ENCODE measurements at places on chromosomes 1 and 21. TPM values are rescaled to one million over a fixed set of nuclear protein-coding genes. Genes with fewer than 3 reads are reported as not detected.

DNA sequence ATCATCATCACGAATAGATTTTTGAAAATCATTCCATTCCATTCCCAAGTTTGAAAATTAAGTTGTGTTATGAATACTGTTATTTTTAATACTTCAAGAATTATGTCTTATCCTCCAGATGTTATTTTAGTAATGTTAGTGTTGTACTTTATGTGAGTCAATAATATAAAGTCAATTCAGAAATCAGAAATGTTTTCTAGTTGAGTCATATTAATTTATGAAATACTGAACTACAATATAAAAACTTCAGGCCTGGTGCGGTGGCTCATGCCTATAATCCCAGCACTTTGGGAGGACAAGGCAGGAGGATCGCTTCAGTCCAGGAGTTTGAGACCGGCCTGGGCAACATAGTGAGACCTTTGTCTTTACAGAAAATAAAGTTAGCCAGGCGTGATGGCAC is 38.4 kb upstream of the GPR25 start:
- H3K27me3 ChIP-seq, result no peaks in the 10 kb centered on the region
- no peak overlapping the region for H3K27ac ChIP-seq
- DNase-seq, result no peak
- H3K4me3 ChIP-seq, result no peak overlapping the region

DNA sequence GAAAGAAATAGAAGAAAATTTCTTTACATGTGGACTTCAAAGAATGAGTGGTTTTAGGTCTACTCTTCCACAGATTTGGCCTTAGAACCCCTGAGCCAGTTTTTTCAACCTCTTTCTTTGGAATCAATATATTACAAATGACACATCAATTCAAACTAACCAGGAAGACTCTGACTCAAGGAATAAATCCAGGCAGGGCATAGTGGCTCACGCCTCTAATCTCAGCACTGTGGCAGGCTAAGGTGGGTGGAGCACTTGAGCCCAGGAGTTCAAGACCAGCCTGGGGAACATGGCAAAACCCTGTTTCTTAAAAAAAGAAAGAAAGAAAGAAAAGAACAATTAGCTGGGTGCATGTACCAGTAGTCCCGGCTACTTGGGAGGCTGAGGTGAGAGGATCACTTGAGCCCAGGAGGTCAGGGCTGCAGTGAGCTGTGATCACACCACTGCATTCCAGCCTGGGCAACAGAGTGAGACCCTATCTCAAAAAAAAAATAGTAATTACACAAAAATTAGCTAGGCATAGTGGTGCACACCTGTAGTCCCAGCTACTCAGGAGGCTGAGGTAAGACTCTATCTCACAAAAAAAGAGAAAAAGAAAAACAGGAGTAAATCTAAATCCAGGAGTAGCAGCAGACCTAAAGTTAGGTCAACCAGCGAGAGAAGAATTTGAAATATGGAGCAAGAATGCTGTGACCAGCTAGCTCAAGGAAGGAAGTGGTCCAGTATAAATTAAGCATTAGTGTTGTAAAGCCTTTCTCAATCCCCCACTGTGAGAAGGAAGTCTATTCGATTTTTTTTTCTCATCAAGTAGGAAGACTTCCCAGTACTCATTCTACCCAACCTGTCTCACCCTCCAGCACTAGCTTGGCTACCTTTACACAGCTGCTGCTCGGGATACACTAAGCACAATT is 1.9 kb downstream of the SORT1 start:
- no peaks in the 10 kb centered on the region for H3K36me3 ChIP-seq
- peaks cover 55% of the 10 kb centered on the region for H3K4me1 ChIP-seq
- no peaks in the 10 kb centered on the region for H3K27me3 ChIP-seq
- H3K27ac ChIP-seq, result peak overlapping the region; percentile 29

DAP3 gene
- total RNA-seq, result 108 TPM

- peak; percentile 99 for DNase-seq
- no peaks in the 10 kb centered on the region for H3K36me3 ChIP-seq
- peaks cover 42% of the 10 kb centered on the region for H3K4me1 ChIP-seq
- peak overlapping the region; percentile 81 for H3K27ac ChIP-seq
- no peak overlapping the region for H3K4me3 ChIP-seq
- no peaks in the 10 kb centered on the region for H3K27me3 ChIP-seq
These were observed 111.6 kb upstream of the ERRFI1 start for GRCh38 chr1:8137481-8138244.

- peaks cover 45% of the 10 kb centered on the region for H3K27me3 ChIP-seq
- H3K4me1 ChIP-seq, result peaks cover 4% of the 10 kb centered on the region
- no peak within 1 kb of the TSS for H3K27ac ChIP-seq
- H3K36me3 ChIP-seq, result no peaks in the 10 kb centered on the region
- no peak for DNase-seq
These were observed at the start of gene PRELP for GRCh38 chr1:203475012-203475981. PRELP (plus strand) TSS chr1:203475806; CDS start chr1:203483185, 7,379 bp downstream.

DNA sequence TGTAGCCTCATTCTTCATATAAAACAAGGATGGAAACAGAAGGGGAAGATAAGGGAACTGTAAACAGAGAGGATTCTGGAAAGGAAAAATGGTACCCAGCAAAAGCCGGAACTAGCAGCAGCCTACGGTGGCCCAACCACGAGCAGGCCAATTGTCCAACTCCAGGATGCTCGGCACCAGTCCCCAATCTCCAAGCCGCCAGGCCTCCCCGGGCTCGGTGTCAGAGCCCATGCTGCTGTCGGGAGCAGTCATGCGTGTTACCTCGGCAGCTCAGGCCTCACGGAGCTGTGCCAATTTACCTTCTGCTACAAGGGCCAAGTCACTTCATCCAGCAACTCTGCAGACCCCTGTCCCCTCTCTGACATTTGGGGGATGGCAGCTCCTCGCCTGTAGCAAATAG is 130.8 kb downstream of the ZBTB18 start:
- no peaks in the 10 kb centered on the region for H3K36me3 ChIP-seq
- no peak overlapping the region for H3K4me3 ChIP-seq
- no peaks in the 10 kb centered on the region for H3K27me3 ChIP-seq

TEKT2 gene
- 0.38 TPM for total RNA-seq

ANKRD34A gene
- 5.8 TPM for total RNA-seq

DNA sequence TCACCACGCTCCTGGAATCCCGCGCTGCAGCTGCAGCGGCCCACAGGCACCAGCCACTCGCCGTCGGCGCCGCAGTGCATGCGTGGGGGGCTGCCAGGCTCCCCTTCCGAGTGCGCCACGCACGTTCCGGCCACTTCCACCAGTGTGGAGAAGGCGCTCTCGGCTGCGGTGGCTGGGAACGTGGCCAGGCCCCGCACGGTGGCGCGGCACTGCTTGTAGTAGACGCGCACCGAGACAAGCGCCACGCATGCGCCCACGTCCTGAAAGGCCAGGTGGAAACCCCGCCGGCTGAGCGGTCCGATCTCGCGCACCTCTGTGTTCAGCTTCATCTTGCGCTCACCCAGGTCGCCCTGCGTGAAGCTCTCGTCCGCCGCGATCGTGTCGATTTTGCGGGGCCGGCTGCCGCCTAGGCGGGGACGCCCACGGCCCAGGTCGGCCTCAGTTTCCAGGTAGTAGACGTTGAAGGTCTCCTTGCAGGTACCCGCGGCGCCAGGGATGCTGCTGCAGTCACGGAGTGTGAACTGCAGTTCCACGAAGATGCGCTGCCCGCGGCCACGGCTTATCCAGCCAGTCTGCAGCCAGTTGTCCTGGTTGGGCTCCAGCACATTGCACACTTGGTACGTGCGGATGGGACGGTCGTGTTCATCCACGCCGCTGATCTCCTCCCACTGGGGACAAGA is 3.4 kb downstream of the EPHA10 start:
- H3K27me3 ChIP-seq, result peaks cover 53% of the 10 kb centered on the region
- no peak overlapping the region for H3K27ac ChIP-seq
- H3K4me3 ChIP-seq, result no peak overlapping the region
- no peaks in the 10 kb centered on the region for H3K4me1 ChIP-seq

SOD1 gene
- total RNA-seq, result 202 TPM

DNA sequence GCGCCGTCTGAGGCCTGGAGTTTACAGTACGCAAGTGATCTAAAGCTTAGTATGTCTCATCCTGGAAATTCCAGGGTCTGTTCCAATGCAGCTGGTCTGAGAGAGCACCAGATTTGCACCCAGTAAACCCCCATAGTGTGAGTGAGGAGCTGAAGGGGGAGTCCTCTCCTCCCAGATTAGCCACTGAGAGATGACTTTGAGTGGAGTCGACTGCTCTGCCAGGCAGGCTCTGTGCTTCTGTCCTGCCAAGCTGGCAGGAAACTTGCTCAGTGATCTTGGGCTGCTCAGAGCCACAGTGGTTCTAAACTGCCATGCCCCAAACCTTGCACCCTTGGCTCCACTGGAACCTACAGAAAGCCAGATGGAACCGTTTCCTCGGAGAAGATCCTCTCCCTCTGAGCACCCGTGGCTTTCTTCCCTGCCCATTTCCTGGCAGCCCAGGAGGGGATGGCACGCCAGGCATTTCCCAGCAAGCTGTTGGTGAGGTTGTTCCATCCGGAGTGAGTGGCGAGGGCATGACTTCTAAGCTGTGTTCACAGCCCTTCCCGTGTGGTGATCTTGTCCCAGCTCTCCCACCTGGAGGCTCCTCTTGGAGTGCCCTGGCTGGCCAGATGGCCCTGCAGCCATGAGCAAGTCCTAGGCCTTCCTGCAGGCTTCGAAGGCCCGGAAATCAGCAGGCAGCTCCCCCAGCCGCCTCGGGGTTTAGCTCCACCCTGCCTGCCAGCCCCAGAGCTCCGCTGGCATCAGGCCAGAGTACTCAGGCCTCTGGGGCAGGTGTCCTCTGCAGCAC is 125.9 kb upstream of the VAMP3 start:
- H3K36me3 ChIP-seq, result no peaks in the 10 kb centered on the region
- H3K4me1 ChIP-seq, result peaks cover 2% of the 10 kb centered on the region
- DNase-seq, result no peak
- H3K27me3 ChIP-seq, result no peaks in the 10 kb centered on the region
- no peak overlapping the region for H3K27ac ChIP-seq

CFAP107 gene
- not detected for total RNA-seq

LCE1F gene
- not detected for total RNA-seq

DNA sequence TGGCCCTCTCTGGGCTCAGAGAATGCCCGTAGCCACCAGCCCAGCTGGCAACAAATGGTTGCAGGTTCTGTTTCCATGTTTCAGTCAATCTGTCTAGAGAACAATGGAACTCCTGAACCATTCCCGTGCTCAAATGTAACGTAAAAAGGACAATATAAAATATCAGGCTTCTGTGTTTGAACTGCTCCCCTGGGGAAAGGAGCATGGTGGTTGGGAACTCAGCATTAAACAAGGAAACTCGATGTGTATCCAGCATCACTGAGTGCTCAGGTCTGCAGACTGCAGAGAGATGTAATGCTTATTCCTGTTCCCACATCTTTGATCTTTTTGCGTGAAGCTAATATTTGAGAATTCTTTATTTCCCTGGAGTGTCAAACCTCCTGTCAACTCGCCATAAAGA is 326.5 kb downstream of the KIF26B start:
- H3K27ac ChIP-seq, result no peak overlapping the region
- DNase-seq, result no peak
- H3K36me3 ChIP-seq, result no peaks in the 10 kb centered on the region

DNA sequence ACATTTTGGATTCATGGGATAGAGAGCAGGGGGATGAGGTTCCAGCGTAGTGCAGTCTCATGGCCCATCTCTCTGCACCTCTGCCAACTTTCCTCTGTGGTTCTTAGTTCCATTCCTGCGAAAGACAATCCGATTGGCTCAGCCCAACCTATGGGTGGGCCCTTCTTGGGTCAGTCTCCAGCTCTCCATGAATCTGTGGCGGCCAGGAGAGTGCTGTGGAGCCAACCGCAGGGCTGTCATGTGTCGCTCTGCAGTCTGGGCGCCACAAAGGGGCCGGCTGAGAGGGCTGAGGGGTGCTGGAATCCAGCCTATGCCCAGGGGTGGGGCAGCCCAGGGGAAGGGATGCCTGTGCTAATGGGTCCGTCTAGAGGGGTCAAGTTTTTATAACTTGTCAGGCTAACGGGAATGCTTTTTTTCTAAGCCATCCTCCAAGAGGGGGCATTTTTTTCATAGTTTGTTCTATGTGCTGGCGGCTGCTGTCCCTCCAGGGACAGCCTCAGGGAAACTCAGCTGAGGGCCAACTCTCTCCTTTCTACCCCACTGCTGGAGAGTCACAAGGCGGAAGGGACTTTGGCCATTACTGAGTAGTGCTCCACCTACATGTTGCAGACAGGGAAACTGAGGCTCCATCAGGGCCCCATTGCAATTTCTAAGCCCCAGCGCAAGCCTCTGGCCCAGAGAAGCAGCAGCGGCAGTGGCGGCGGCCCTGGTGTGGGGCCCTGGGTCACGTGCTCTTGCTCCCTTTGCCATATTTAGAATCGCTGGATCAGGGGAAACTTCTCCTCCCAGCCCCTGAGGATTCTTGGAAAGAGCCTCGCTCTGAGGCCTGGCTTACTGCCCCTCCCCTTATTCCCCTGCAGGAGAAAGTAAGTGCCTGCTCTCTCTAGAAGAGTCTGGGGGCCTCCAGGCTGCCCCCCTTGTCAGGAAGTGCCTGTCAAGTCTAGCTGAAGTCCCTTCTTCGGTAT is 23.4 kb downstream of the KCNQ4 start:
- peaks cover 2% of the 10 kb centered on the region for H3K4me1 ChIP-seq
- peaks cover 6% of the 10 kb centered on the region for H3K27me3 ChIP-seq
- no peak for DNase-seq
- no peaks in the 10 kb centered on the region for H3K36me3 ChIP-seq
- no peak overlapping the region for H3K4me3 ChIP-seq

PIK3R3 gene
- total RNA-seq, result 55.5 TPM

- no peaks in the 10 kb centered on the region for H3K36me3 ChIP-seq
- H3K4me1 ChIP-seq, result no peaks in the 10 kb centered on the region
- no peak overlapping the region for H3K27ac ChIP-seq
- no peak overlapping the region for H3K4me3 ChIP-seq
- H3K27me3 ChIP-seq, result no peaks in the 10 kb centered on the region
These were observed 472.3 kb upstream of the BRINP3 start for GRCh38 chr1:190949939-190950338.

Measured in astrocyte (in vitro differentiated cells and primary cell).